Caki2 (cell line): ENCODE measurements at places on chromosomes 13 and 19. TPM values are rescaled to one million over a fixed set of nuclear protein-coding genes. Genes with fewer than 3 reads are reported as not detected.

Gene GGACT
- total RNA-seq = 2.5 and 4.7 TPM in 2 replicates

Gene ZNF729
- total RNA-seq = not detected in 2 replicates

Gene FGF9
- not detected in 2 replicates for total RNA-seq

Gene SIGLEC11
- not detected in 2 replicates for total RNA-seq

Gene ERICH4
- total RNA-seq = not detected in 2 replicates

Gene PCP2
- not detected in 2 replicates for total RNA-seq

Gene GPR42
- not detected in 2 replicates for total RNA-seq

Gene ZGLP1
- total RNA-seq = not detected in 2 replicates

Gene ZNF575
- not detected in 2 replicates for total RNA-seq

Gene NKPD1
- total RNA-seq = not detected in 2 replicates

Gene CYP4F12
- total RNA-seq = 2.6 and 5.2 TPM in 2 replicates

Gene ZNF555
- total RNA-seq = 3.9 and 12.4 TPM in 2 replicates

Gene PLK5
- total RNA-seq = not detected in 2 replicates

Gene ZNF709
- total RNA-seq = 1.1 and 5.2 TPM in 2 replicates

Gene DPF1
- 2.3 and 3.0 TPM in 2 replicates for total RNA-seq

Gene GPR12
- total RNA-seq = not detected in 2 replicates

Gene HSD17B14
- 33.6 and 56.7 TPM in 2 replicates for total RNA-seq

Gene TPTE2
- total RNA-seq = not detected in 2 replicates

Gene SF3A2
- total RNA-seq = 9.9 and 23.2 TPM in 2 replicates

Gene C19orf25
- total RNA-seq = 28.0 and 29.1 TPM in 2 replicates

Gene ZNF440
- total RNA-seq = 3.2 and 5.7 TPM in 2 replicates

Gene FOXA3
- total RNA-seq = 0.14 TPM in 1 of 2 replicates, not detected in the other

Gene C5AR2
- total RNA-seq = not detected in 2 replicates

Gene CEACAM21
- total RNA-seq = not detected in 2 replicates

Gene TYROBP
- not detected in 2 replicates for total RNA-seq

Gene URAD
- total RNA-seq = not detected in 2 replicates

Gene CGB5
- not detected in 2 replicates for total RNA-seq
